Stimulated activated CD8-positive, alpha-beta memory T cell treated with anti-CD3 and anti-CD28 coated beads, Interleukin-12 subunit alpha, Interleukin-12 subunit beta, amount 100 ng/mL, for 1 hour (primary cell): ENCODE measurements at places on chromosomes 12 and 14.
A peak's percentile ranks its signal among the peaks of the same experiment; 100 is the strongest.

- DNase-seq = no peak
Observed at GRCh38 chr14:23423657-23424056, 11.8 kb downstream of the MYH7 start.

DNA sequence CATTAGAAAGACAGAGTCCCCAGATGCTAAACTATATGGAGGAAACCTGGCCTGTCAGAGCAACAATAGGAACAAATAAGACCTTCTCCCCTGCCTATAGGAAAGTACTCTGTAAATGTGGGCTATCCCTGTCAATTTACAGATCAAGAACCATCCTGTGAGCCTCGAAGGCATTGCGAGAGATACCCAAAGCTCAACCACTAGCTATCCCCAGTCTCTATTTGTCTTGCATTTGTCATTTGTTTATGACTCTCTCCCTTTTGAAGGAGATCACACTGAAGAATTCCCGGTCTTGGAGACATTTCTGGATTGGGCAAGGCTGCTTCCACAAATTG, 42.7 kb upstream of the DHRS4 start:
- DNase-seq = no peak

GRCh38 chr12:46783871-46784270, 41.9 kb downstream of the SLC38A4 start:
- DNase-seq = no peak

- DNase-seq = no peak
Observed at GRCh38 chr14:81371802-81372201, 28.3 kb downstream of the STON2 start.

DNA sequence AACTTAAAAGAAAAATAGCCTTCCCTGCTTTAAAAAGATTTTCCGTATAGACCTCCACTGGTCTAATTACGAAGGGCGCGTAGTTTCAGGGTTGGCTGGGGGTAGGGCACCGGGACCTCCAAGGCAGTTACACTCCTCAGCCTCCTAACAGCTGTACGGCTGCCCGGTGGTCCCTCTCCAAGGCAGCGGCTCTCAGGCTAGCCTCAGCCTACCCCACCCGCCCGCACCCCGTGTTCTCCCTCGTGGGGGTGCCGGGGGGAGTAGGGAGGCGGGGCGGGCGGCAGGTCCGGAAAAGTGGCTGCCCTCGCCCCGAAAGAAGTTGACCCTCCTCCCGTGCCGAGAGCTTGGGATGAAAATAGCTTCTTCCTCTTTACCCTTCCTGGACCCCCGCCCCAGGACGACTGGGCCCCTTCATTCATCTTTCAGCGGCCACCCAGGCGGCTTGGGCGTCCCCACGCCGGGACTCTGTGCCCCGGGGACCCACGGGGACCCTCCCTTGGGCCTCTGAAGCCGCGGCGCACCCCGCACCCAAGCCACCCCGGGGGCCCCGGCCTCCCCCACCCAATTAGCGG, 991 bp upstream of the RCOR1 start:
- no peak for DNase-seq

GRCh38 chr12:75722714-75723200, 211.3 kb upstream of the KRR1 start:
- DNase-seq = peak; percentile 16

- DNase-seq = no peak
Observed at GRCh38 chr12:72647139-72647538, 375.0 kb downstream of the TRHDE start.

GRCh38 chr12:62192903-62193250, 67.3 kb upstream of the USP15 start:
- DNase-seq = no peak

DNA sequence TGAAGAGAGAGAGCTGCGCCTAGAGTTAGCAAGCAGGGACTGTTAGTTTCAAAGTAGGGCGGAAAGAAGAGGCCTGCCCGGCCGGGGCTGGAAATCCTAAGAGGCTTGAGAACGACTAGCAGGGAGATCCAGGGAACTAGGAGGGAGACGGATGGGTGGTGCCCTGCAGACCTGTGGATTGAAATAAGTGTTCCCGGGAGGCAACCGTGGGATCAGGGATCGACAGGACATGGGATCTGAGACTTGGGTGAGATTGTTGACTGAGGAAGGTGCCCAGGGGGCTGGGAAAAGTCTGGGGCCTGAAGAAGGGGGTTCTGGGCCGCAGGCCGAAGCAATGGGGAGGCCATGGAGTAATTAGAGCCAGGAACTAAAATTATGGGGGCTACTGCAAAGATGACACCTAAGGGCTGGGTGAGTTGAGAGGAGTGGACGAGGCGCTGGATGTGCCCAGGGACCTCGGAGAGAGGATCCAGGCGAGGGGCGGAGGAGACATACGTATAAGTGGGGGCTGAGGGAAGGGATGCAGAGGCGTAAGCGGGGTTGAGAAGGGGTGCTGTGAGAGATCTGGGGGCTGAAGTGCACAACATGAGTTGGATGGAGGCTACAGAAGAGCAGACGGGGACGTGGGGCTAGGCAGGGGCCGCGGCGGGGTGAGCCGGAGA, 635 bp downstream of the LTA4H start:
- no peak for DNase-seq

DNA sequence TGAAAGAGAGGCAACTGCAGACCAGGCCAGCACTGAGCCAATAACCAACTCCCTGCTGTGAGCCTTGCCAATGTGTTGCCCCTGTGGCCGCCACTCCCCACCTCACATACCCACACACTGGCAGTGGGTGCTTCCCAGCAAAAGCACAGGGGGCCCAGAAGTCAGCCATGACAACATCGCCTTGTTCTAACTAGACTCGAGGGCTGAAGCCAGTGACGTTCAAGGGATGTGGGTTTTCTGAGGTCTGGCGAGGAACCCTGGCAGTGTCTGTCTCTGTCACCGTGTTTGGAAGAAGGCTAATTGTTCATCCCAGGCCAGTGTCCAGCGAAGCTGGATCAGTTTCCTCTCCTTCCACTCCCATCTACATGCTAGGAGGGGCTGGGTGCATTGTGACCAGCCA, 311.8 kb upstream of the AMIGO2 start:
- DNase-seq = peak; percentile 30

DNA sequence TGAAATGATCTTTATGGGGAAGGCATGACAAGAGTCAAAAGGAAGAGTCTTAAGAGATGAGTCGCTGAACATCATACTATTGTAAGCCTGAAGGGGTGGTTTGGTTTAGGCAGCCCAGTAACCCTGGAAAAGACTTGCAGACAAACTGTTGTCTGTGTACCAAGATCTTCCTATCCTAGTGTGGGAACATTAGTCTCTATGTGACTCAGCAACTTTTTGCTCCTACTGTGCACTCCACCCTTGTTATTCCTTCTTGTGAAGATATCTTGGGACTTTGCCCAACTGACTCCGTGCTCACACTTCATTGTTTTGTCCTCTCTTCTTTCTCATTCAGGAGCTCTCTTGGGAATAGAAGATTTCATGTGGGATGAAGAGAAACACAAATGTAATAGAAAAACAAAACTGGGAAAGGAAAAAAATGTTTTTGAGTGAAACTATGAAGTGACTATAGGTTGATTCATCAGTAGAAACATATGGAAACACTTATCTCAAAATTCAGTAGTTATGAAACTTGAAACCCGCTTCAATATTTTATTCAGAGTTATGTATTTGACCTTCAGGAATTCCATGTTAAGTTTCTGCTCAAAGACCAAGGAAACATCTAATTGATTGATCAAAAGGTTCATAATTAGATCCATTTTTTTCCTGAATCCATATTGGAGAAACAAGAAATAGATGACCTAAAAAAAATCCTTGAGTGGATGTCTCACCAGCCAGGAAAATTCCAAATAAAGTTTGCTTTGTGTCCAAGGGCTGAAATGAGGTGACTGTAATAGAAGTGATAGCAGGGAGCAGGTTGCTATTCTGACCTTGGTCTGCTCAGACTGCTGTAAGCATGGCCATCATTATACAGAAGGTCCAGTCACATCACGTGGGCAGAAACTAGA, 67.2 kb downstream of the BTG1 start:
- DNase-seq = no peak

DNA sequence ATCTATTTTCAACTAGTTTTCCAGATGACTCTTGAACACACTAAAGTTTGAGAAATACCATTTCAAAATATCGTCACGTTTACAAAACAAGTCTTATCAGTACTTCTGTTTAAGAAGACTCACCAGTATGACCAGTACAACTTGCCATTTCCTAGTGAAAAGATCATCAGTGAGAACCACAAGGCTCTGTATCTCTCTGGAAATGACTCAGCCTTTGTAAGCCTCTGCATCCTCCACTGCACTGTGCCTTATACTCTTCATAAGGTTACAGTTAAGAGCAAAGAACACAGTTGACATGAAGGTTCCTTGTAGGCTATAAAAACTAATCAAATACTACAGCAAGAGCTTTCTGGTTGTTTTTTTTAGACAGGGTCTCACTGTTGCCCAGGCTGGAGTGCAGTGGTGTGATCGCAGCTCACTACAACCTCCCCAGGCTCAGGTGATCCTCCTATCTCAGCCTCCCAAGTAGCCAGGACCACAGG, 5.7 kb upstream of the VTI1B start:
- DNase-seq = no peak
